ENCODE measurements at places on chromosomes 3 and 15. TPM values are rescaled to one million over a fixed set of nuclear protein-coding genes. Genes with fewer than 3 reads are reported as not detected.

Gene OTOL1
- total RNA-seq, result not detected

Gene ROPN1
- not detected for total RNA-seq

Gene AGBL1
- total RNA-seq, result not detected

Gene CHCHD6
- 20.1 TPM for total RNA-seq

Measured in A549 treated with Hydrocortisone at 1 μM for 4 hours (cell line).